ENCODE measurements at places on chromosomes 13 and 19.
A peak's percentile ranks its signal among the peaks of the same experiment; 100 is the strongest.

GRCh38 chr13:60174113-60174512, 10.4 kb upstream of the DIAPH3 start:
- DNase-seq = no peak

DNA sequence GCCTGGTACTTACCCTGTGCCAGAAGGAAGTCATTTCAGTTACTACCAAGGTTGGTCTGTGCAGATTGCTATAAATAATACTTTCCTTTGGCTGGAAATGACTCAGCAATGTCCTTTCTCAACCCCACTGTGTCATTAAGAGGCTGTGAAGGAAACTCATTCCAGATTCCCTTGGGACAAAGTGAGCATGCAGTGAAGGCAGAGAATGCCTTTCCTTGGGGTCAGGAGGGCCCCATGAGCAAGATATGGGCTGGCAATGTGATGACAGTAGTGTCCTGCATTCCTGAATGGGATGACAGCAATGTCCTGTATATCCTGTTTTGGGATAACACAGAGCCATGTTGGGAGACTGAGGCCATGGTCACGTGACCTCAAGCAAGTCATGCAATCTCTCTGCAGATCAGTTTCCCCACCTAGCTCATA, 213.1 kb upstream of the TMTC4 start:
- DNase-seq = no peak

GRCh38 chr19:1214862-1215731, 9.5 kb downstream of the STK11 start:
- no peak for DNase-seq

GRCh38 chr19:3095441-3096191, 1.5 kb downstream of the GNA11 start:
- peak; percentile 59 for DNase-seq

GRCh38 chr19:6543866-6544347, 13.1 kb downstream of the TNFSF9 start:
- DNase-seq = no peak

GRCh38 chr19:56071151-56071550, 49.9 kb downstream of the ZNF787 start:
- DNase-seq = peak; percentile 38

- DNase-seq = no peak
These were observed 7.9 kb downstream of the ZIC2 start for GRCh38 chr13:99989276-99990125.

GRCh38 chr13:42395086-42395821, 123.3 kb downstream of the AKAP11 start:
- DNase-seq = no peak

- DNase-seq = peak; percentile 55
These were observed 16.8 kb downstream of the SPC24 start for GRCh38 chr19:11138601-11139300.

DNA sequence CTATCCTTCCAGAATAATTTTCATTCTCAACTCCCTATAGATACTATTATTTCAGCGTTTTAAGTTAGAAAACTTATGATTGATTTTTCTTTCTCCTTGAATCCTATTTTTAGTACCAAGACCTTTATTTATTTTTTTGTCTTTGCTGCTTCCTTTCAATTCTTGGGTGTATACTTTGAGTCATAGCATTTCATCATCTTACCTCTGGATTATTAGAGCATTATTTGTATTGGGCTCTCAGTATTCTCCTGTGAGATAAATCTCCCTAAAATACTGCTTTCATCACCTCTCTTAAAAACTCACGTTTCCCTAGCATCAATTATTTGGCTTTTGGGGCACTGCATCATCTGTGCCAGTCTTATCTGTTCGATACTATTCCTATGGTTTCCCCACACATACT, 222.8 kb downstream of the POSTN start:
- DNase-seq = no peak

- DNase-seq = peak; percentile 80
These were observed at the start of gene CCDC106 for GRCh38 chr19:55647732-55648584. CCDC106 (plus strand) TSS chr19:55648212; CDS start chr19:55649047, 835 bp downstream.

DNA sequence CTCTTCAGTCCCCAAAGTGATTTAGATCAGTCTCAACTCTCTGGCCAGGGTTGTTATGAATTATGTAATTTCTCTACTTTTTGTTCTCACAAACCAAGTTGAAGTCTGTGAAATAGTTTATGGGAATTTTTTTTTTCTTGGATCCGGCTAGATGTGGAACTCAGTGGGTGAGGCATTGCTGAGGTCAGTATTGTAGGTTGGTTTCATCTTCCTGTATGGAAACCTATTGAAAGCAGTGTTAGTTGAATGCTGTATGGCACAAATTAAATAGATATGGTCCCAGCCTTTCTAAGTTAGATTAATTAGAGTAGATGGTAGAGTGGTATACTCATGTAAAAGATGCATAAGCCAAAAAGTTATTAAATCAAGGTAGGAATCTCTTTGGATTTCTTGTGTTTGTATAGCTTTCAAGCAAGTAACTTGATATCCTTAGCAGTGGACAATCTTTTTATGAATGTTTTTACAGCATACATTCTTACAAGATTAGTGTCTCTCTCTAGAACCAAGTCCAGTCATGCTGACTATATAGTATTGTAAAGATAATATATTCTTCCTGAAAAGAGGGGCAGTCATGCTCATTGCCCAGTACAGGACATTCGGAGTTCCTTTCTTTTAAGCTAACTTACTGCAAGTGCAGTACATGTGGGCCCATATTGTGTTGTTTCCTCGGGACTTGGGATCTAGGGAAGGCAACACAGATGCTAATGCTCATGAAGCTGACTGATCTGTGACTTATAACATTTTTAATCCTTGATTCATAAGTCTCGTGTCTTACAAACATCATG, 2541.1 kb downstream of the PCDH9 start:
- no peak for DNase-seq

GRCh38 chr13:107459430-107459829, 755.9 kb downstream of the LIG4 start:
- DNase-seq = no peak

DNA sequence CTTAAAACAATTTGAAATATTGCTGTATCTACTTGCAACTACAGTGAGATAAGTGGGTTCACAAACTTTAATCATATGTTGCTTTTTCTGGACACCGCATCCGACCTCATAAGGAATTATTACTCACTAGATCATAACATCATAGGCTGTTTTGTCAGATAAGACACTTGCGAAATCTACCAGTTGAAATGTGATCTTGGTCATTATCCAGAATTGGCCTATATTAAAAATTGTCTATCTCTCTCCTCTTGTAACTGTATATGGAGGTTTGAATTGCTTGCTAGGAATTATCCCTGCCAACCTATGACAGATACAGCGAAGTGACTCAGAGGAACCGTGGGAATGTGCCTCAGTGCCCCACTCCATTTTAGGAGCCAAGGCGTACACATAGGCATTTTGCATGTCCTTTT, 117.0 kb upstream of the POSTN start:
- no peak for DNase-seq

DNA sequence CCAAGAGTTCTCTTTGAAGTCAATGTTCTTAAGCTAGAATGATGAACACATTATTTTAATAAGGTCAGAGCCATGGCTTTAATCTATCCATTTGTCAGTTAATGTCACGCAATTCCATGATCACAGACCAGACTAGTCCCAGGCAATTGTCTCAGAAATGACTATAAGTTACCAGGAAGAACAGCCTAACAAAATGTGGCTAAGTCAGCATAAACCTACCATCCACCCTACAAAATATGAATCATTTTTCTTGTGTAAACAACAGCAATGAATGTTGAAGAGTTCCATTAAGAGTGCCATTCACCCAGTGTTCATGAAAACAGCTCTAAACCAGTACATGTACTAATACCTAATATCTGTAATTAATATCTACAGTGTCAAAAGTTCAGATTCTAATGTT, 127.5 kb downstream of the KCTD12 start:
- DNase-seq = no peak
